ENCODE measurements at places on chromosomes 3 and 15.

DNA sequence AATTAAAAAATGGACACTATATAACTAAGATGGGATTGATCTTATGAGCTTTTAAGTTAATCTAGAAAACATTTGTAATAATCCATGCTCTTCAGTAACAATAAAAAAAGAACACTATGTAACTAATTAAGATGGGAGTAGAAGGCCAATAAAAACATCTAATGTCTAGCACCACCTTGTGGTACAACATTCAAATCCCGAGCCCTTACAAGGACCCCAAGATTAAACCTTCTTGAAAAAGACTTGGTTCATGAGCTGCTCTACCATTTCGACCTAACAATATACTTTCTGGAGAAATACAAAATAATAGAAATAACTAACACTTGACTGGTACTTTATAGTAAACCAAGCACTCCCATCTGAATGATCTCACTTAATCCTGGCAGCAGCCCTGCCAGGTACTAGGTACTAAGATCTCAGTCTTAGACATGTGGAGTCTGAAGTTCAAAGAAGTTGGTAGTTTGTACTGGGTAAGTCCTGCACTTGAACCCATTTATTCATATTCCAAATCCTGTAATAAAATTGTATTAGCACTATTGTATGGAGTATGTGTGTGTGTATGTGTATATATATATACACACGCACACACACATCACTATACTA lies 21.8 kb downstream of the METTL6 start:
- DNase-seq = no peak

- no peak for DNase-seq
Observed at GRCh38 chr3:147383617-147384016, 22.7 kb downstream of the ZIC4 start.

DNA sequence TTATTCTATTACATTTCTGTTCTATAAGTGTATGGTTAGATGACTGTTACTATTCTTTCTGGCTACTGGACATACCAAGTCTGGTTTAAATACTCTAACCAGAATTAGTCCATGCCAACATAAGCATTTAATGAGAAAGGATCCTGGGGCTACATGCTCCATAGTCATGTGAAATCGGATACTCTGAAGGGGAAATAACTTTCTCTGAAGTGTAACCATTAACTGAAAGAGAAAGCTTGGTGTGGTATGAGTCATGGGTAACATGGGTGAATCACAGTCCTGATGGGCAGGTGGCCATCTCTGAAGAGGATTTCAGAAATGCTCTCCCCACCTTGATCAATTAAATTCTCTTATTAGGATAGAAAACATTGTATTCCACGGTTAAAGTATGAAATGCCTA lies 69.4 kb downstream of the FHIT start:
- no peak for DNase-seq

DNA sequence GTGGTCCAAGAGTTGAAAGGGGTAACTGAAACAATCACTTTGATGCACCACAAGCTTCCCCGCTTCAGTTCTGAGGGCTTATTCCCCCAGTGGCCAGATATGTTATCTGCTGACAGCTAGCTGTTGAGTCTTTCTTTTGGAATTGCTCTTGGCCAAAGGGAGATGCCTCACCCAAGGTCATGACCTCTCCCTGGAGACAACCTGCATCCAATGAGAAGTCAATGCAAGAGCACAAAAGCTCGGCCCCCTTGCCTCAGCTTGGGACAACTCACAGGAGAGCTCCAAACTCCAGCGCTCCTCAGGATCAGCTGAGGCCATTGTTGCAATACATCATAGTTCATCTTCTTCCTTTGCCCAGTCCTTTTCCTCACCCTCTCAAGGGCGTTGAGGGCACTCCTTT lies 31.0 kb upstream of the THBS1 start:
- DNase-seq = no peak

DNA sequence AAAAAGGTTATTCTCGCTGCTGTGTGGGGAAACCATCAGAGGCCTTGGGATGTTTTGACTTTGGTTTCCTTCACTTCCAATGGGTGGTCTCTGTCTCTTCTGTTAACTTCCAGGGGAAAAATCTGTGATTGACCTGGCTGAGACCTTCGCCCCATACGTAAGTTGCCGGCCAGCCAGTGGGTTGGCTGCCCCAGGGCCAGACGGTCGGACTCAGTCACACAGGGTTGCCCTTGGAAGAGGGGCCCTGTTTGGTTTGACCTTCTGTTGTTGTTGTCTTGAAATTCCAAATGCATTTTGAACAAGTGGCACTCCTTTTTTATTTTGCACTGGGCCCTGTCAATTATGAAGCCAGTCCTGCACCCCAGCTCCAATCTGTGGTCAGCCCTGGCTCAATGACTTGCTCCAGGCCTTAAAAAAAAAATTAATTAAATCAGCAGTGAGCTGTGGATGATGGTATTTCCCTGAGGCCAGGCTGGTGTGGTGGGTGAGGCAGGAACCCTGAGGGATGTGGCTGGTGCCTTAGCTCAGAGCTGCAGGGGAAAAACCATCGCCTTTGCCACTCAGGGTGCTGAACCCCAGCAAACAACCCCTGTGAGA lies 4.5 kb downstream of the FAM107A start:
- DNase-seq = no peak

GRCh38 chr3:4993276-4994143 lies 14.3 kb downstream of the BHLHE40 start:
- DNase-seq = no peak

GRCh38 chr3:194346621-194347020 lies 4.5 kb downstream of the CPN2 start:
- DNase-seq = no peak

DNA sequence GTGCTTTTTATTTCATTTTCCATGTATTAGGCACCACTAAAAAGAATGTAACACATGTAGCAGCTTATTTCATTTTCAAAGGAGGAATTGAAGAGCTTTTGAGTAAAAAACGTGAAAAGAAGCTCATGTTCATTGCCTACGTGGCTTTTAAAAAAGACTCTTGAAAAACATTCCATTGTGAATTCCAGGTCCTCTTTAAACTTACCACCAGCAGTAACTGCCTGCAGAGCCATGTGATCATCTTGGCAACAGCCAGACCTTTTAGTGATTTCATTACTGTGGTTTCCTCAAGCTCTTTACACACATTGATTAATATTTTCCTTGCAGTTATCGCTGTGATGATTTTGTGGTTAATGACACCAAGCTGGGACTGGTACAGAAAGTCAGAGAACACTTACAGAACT lies 43.8 kb upstream of the FBXL22 start:
- no peak for DNase-seq

GRCh38 chr3:73601011-73601410 lies 23.7 kb downstream of the PDZRN3 start:
- DNase-seq = no peak

DNA sequence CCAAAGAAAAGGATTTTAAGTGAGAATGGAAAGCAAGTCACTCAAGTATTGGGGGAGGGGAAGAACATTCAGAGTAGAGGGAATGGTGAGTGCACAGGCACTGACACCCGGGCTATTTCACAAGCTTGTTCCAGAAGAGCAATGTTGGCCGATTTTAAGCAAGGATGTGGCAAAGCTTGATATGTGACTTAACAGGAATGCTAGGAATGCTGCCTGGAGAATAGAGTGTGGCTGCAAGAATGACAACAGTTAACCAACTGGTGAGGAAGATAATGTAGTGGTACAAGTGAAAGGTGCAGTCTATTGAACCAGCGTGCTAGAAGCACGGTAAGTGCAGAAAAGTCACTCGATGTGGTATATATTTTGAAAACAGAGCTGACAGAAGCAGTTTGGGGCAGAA lies 6.2 kb upstream of the CCDC80 start:
- no peak for DNase-seq

- DNase-seq = no peak
Observed at GRCh38 chr15:62850791-62851291, 191.7 kb upstream of the TPM1 start.

- DNase-seq = no peak
Observed at GRCh38 chr3:35646081-35646480, 6.8 kb downstream of the ARPP21 start.

- DNase-seq = no peak
Observed at GRCh38 chr15:51090753-51091152, 4.0 kb downstream of the TNFAIP8L3 start.
